ENCODE measurements at places on chromosomes 4 and X.

DNA sequence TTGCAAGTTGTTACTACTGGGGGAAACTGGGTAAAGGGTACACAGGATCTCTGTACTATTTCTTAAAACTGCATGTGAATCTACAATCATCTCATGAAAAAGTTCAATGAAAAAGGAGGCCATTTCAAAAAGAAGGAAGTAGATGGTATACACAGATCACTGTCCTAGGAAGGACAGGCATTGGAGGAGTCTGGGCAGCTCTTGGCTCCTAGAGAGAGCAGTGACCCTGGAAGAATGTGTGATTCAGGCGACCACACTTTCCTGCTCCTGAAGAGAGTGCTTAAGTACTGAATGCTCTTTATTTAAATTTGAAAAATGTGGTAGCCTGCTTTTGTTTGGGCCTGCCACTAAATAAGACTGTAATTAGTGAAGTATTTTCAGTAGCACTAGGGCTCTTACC is 318.1 kb upstream of the CASK start:
- DNase-seq, result no peak

- peak; percentile 0 for DNase-seq
These were observed 170.8 kb upstream of the NUDT6 start for GRCh38 chr4:123093236-123093635.

- DNase-seq, result no peak
These were observed 45.3 kb downstream of the HMGB2 start for GRCh38 chr4:173288698-173289352.

DNA sequence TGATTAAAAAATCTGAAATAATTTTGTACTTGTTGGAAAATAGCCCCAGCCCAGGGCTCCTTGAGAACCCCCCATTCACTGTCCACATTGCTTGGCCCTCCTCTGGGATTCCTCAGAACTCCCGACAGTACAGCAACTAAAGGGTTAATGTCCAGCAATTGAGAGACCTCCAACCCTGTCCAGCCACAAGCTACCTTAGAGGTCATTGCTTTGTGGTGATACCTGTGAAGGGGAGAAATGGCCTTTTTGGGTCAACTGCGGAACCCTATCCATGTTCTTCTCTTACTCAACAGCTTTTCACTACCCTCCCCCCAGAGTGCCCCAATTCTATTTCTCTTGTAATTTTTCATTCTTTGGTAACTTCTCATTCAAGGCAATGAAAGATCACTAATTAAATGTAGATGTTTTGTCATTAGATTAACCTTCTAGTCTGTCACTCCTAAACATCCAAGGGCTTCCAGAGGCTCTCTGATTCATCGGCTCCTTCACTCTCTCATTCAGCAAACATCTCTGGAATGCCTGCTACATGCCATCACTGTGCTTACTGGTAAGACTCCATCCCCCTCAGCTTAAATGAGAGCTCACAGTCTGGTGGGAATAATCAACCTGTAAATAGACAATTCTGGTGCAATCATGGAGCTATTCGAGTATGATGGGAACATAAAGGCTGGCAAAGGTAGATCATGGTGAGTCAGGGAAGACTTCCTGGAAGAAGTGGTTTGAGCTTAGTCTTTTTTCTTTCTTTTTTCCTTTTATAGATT is 241.4 kb upstream of the PGRMC2 start:
- no peak for DNase-seq

- DNase-seq, result peak; percentile 6
These were observed 43.7 kb downstream of the OTOP1 start for GRCh38 chr4:4182835-4183568.

DNA sequence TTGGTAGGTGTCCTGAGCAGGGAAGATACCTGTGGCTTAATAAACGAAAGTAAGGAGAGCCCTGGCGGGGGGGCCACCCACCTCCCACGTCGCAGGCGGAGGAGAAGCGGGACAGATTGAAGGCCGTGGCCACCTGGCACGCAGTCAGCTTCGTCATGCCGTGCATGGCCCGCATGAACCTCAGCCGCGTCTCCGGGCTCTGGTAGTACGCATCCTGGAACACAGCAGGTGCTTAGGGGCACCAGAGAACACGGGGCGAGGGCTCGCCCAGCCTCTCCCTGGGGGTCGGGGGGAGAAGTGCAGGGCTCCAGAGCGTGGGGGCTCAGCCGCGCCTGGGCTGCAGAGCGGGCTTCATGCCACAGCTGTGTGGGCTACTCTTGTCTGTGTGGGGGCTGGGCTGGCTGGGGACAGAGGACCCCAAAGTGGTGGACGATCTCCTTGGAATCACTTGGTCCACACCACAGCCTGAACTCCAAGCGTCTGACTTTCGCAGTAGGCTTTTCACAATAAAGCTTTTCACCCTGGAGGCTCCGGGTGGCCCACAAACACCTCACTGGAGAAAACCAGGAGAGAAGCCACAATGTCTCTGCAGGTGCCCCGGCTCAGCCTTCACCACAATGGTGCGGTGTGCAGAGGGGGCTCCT is 27.1 kb upstream of the SLC25A6 start:
- no peak for DNase-seq

GRCh38 chr4:102817021-102817605 is 10.2 kb downstream of the UBE2D3 start:
- DNase-seq, result no peak
